Stimulated activated CD8-positive, alpha-beta memory T cell treated with anti-CD3 and anti-CD28 coated beads, Interleukin-4, amount 100 ng/mL, for 1 hour (primary cell): ENCODE measurements at places on chromosomes 5 and 9.

DNA sequence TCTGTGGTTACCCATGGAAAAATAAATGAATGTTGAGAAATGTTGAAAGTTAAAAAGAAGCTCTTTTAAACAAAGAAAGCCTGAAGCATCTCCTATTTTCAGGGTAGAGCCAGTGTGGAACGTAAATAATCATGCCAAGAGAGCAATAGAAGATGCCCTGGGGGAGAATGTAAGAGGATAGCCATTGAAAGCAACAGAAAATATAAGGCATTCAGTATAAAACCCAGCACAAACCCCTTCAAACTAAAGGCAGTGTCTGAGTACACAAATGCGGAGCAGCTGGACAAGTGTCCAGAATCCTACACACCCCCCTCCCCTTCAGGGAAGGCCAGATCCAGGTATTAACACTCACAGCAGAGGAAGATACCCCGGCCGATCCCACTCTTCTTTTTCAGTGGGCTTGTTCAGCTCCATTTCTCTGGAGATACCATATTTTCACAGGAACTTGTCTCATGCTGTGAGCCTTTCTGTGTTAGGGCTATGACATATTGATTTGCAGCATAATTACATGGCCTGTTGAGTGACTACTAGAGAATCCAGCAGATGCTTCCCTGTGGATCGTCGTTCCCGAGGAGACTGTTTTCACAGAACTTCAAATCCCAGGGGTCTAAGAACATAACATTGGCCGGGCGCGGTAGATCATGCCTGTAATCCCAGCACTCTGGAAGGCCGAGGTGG lies 101.2 kb downstream of the PLK2 start:
- no peak for DNase-seq

DNA sequence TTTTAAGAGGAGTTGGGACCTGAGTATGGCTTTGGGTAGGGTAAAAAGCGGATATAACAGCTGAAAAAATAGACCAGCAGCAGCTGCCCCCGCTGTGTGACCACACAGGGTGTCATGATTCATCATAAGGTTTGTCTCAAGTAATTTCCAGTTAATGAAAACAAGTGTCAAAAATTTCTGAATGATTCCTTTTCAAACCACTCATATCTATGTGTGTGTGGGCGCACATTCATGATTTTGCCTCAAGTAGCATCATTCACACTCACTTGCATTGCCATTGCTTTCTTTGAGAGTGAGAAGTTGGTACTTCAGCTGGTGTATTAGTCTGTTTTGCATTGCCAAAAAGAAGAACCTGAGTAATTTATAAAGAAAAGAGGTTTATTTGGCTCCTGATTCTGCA lies 12.1 kb upstream of the TNFAIP8 start:
- DNase-seq = no peak

DNA sequence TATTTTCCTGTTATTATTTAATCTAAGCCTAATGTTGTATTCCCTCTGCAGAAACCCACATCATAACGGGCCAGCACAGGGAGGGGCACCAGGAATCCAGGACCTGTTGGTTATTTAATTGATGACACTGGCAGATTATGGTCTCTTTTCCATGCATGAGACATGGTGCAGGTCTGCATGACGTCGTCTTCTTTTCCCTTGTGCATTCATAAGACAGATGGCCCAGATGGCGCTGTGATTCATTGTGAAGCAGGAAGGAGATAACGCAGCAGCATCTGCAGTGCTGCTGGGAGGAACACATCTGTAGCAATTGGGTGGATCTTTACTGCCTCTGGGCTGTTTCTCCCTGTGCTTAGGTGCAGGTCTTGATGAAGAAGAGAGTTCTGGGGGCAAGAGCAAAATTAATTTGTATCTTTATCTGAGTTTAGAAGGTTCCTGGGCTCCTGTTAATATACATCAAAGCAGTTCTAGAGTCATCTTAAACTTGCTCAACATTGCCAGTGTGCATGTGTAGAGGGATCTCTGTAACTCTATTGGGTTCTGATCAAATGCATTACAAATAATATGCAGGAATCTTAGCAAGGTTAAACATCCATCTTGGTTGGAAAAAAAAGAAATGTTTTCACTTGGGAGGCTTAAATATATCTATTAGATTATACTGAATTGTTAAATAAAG lies 176.1 kb downstream of the PCSK1 start:
- no peak for DNase-seq

DNA sequence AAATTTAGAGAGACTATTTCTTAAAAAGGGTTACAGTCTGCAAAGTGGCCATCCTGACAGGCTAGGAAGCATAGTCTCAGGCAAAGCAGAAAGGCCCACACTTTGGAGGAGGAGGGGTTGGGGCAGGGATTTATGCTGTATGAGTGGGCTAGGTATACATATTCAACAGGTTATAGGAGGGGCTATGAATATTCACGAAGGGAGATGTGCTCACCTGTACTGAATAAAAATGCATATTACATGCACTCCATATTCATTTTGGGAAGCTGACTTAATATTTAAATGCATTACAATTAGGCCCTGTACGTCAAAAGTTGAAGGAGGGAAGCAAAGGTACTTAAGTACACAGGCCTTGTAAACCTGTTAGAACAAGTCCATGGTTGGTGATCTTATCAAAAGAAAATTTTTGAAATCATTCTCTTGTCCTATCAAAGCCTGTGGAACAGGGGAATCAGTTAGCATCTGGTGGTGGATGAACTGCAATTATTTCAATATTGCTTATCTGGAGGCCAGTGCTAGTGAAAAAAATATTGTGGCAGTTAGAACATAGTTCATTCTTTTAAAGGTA lies 1.6 kb downstream of the CENPP start:
- DNase-seq = no peak
